ENCODE measurements at places on chromosomes 5 and 9. TPM values are rescaled to one million over a fixed set of nuclear protein-coding genes. Genes with fewer than 3 reads are reported as not detected.

Gene LCN1
- total RNA-seq = not detected

Gene MBLAC2
- 5.9 TPM for total RNA-seq

Gene PCDHB11
- 1.6 TPM for total RNA-seq

DNA sequence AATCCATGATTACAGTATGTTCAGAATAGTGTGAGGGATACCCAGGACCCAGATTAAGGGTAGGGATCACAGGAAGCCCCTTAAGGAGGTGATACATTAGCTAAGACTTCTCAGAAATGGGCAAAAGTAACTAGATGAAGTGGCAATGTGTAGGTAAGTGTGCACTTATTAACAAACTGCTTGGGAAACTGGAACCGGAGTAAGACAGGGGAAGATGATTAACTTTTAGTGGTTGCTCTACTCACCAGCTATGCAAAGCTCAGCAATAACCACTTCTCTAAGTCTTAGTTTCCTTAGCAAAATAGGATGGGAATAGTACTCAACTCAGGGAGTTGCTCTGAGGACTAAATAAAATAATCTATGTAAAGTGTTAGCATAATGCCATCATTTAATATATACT is 182.2 kb downstream of the MCTP1 start:
- H3K4me3 ChIP-seq = no peak overlapping the region
- H3K27me3 ChIP-seq = no peaks in the 10 kb centered on the region
- H3K36me3 ChIP-seq = no peaks in the 10 kb centered on the region
- no peak overlapping the region for H3K27ac ChIP-seq
- no peak for DNase-seq

Gene SYK
- total RNA-seq = 0.28 TPM

Gene EFNA5
- total RNA-seq = 30.5 TPM
